Right cardiac atrium (tissue), 5 donors: ENCODE measurements at places on chromosomes 3 and 15. TPM values are rescaled to one million over a fixed set of nuclear protein-coding genes. Genes with fewer than 3 reads are reported as not detected.

MORC1 gene
- total RNA-seq = not detected

DNA sequence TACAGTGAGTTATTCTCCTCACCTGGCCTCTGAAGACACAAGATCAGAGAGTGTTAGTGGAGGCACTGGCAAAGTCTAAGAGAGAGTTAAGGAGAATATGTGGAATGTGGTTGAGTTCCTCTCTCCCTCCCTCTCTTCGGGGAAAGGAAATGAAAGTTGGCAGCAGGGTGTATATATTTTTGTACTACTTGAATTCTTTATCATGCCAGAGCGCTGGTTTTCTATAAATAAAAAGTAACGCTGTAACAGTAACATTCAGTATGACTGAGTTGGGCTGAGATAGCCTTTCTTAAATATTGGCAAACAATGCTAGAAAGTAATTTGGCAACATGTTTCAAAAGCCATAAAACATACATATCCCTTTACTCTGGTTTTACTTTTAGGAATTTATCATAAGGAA lies 77.5 kb upstream of the TNFAIP8L3 start:
- DNase-seq = no peak

- no peak for DNase-seq
Measured at GRCh38 chr15:80787316-80787715, 8.1 kb downstream of the CEMIP start.

GRCh38 chr3:141530415-141530768 lies 43.6 kb downstream of the RASA2 start:
- no peak for DNase-seq

DNA sequence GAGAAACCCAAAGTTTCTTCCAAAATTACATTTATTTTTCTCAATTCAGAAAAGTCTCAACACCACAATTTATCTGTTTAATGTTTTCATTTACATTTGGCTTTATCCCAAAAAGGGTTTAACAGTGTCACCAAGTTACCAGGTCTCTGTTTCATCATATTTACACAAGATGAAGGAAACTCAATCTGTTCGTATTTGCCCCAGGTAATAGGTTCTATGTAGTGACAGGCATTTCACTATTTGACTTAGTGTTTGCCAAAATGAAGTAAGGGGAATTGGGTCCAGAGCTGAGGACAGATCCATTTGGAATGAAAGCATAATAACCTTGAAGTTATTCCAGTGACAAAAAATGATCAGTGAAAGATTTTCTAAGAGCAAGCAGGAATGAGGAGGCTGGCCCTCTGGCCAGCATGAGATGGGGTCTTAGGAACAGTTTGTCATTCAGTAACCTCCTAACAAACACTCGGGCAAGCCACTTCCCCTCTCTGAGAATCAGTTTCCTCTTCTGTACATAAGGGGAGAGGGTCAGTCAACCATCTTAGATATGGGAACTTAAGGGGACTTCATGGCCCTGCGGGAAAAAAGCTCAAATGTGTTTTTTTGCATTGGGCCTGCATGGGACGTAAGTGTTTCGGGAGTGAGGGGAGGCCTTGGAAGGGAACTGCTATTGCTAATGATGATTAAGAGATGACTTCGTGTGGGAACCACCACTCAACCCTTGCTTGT lies 31.8 kb downstream of the UMPS start:
- DNase-seq = no peak

DNA sequence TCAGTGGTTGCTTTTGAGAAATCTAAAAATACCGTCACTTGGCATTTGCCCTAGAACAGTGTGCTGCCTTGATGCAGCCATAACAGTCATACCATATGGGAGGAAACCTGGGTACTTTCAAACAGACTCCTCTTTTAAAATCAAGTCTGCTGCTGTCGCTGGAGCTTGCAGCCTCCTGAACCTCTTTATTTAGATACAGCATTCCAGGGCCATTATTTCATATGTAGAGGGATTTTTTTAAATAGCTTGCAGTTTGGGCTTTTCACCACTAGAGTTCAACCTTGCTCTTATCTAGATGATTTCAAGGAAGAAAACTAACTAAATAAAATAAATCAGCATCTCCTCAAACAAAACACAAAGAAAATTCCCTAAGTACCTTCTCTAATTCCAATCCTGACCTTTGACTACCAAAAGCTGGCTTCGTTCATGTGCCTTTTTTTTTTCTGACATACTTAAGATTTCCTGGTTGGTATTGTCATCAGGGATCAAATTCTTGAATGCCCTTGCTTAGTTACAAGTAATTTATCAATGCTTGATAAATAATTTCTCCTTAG lies 111.6 kb downstream of the KBTBD8 start:
- DNase-seq = no peak

- DNase-seq = no peak
Measured at GRCh38 chr3:4821975-4822374, 157.3 kb upstream of the BHLHE40 start.

DNA sequence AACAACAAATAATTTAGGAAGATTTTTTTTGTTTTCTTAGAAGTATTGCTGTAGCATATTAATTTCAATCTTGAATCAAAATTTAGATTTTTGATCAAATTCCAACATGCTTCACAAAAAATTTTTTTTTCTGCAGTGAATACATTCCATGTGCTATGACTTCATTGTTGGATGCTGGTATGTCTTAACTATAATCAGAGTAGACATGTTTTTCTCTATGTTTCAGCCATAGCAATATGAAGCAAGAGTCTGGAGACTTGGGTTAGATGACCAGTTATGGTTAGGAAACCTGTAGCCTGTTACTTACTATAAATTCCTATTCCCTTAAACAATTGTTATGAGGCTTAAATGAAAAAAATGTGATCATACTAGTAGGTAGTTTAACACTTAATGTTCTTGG lies 176.1 kb upstream of the CHL1 start:
- no peak for DNase-seq

- no peak for DNase-seq
Measured at GRCh38 chr3:158775426-158776410, 26.1 kb upstream of the MFSD1 start.
